Caco-2 (cell line): ENCODE measurements at places on chromosomes 3 and 15.

DNA sequence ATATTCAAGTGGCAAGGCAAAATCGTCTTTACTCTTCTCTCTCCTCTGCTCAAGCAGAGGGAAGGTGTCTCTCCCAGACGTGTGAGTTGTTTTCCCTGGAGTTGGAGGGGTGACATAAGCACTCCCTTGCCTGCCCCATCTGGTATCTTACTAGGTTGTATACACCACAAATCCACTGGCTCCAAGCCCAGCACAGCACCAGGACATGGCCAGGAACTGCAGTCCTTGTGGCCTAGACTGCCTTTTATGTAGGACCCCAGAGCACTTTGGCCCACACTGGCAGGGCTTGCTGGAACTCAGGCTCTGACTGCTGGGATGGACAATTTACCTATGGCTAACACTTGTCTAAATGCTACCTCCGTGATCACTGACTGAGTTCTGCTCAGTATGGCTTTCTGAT is 34.0 kb downstream of the DZIP3 start:
- no peak for DNase-seq

GRCh38 chr3:126098391-126098858 is 14.5 kb upstream of the SLC41A3 start:
- DNase-seq: no peak

DNA sequence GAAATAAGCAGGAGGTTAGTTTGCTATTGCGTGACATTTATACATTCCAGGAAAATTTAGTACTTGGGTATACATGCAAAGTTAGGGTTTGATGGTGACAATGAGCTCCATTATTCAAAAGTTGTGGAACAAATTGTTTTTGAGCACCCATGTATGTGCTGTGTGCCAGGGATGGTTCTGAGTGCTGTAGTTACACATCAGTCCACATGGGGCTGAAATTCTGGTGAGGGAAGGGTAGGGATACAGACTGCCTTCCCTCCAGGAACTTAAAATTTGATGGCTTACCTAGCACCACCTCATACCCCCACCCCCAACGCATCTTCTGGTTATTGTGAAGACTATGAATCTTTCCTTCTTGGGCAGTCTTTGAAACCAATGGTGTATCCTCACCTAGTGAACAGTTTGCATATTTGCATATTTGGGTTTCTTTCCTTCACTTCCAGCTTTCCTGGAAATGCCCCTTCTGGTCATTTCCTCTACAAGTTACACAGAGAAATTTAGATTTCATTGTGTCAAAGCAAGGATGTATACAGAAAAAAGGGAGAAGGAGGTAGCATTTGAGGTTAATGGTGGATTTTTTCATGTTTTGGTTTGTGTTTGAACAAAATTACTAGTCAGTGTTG is 222.0 kb upstream of the IL12A start:
- peak; percentile 38 for DNase-seq

GRCh38 chr3:114370537-114371174 is 76.8 kb downstream of the TIGIT start:
- peak; percentile 67 for DNase-seq

DNA sequence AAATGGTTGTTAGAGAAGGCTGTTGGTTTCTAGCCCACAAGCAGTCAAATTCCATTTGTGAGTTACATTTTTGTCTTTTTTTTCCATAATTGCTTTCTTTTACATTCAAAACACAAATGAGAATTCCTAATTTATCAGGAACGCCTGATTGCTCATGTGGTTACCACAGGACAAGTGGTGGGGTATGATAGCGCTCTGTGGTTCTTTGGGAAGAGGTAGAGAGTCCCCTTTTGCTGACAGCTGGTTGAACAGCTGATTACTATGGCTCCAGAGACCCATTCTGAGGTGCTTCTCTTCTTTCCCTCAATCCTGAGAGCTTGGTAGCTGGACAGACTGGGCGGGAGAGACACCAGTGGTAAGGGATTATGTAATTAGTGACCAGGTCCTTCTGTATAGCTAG is 24.4 kb downstream of the CNOT10 start:
- DNase-seq: no peak
